ENCODE measurements at places on chromosomes 1 and 21. TPM values are rescaled to one million over a fixed set of nuclear protein-coding genes. Genes with fewer than 3 reads are reported as not detected.

DNA sequence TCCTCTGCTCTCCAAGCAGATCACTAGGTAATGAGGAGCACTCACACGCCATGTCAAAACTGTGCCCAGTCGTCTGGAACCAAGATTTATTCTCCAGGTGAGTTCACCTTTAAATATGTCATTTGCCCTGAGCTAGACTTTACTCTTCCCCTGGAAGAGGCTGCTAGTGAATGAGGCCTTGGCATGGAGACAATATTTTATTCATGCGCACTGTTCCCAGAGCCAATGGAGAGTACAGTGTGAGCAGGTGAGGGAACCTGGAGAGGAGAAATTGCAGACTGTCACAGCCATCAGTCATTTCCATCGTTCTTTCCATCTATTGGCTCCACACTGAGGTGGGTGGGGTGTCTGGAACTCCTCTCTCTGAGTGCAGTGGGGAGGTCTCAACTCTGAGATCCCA is 333.6 kb downstream of the KCNH1 start:
- H3K27me3 ChIP-seq = no peaks in the 10 kb centered on the region
- H3K27ac ChIP-seq = no peak overlapping the region
- no peak for DNase-seq
- no peaks in the 10 kb centered on the region for H3K4me1 ChIP-seq
- no peaks in the 10 kb centered on the region for H3K36me3 ChIP-seq
- H3K4me3 ChIP-seq = no peak overlapping the region

GRCh38 chr1:240572328-240572727 is 39.6 kb downstream of the GREM2 start:
- no peaks in the 10 kb centered on the region for H3K4me1 ChIP-seq
- H3K27me3 ChIP-seq = no peaks in the 10 kb centered on the region
- no peaks in the 10 kb centered on the region for H3K36me3 ChIP-seq
- H3K4me3 ChIP-seq = no peak overlapping the region

- no peak overlapping the region for H3K4me3 ChIP-seq
- no peaks in the 10 kb centered on the region for H3K27me3 ChIP-seq
- peaks cover 4% of the 10 kb centered on the region for H3K36me3 ChIP-seq
- DNase-seq = peak; percentile 90
Measured at GRCh38 chr1:158049853-158050252, 56.4 kb downstream of the KIRREL1 start.

FCMR gene
- total RNA-seq = 0.58 TPM

DNA sequence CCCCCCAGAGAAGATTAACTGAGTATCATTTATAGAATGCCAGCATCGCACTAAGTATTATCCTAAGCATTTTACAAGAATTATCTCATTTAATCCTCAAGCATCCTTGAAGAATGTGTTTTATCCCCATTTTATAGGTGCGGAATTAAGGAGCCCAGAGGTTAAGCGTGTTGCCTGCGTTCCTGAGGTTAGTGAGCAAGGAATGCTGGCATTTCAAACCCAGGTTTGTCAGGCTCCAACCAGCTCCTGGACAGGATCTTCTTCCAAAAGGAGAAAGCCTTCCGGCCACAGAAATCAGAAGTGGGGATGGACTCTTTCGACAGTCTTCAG is 82.3 kb downstream of the SSBP3 start:
- peaks cover 10% of the 10 kb centered on the region for H3K36me3 ChIP-seq
- peak overlapping the region; percentile 73 for H3K27ac ChIP-seq
- no peak for DNase-seq

DNA sequence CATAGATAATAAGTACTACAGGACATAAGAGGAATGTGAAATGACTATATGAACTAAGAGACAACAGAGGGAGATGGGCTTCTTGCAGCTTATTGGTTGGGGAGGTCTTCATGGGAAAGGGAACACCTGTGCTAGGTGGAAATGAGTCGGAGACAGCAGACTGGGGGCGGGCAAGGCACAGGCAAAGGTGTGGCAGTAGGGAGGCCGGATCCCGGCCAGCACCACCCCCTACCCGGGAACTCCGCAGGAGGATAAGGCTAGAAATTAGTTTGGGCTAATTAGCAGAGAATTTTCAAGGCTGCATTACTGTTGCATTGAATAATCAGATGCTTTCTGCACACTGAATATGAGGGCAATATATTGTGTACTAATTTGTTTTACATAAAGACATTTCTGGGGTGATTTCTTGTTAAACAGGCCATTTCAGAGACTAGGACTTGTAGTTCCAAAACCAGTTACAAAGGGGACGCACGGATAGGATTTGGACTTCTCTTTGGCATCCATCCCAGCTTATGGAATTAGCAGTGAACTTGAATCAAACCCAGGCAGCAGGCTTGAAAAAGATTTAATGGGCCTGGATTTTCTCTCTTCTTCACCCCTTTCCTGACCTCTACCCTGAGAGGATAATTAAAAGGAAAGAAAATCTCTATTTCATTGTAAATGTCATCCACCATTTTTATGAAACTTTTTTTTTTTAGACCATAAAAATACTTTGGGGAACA is 2.2 kb upstream of the HUNK start:
- peak; percentile 70 for DNase-seq
- H3K4me1 ChIP-seq = peaks cover 30% of the 10 kb centered on the region
- no peak overlapping the region for H3K27ac ChIP-seq
- H3K4me3 ChIP-seq = no peak overlapping the region
- H3K27me3 ChIP-seq = peaks cover 18% of the 10 kb centered on the region
- H3K36me3 ChIP-seq = no peaks in the 10 kb centered on the region

DNA sequence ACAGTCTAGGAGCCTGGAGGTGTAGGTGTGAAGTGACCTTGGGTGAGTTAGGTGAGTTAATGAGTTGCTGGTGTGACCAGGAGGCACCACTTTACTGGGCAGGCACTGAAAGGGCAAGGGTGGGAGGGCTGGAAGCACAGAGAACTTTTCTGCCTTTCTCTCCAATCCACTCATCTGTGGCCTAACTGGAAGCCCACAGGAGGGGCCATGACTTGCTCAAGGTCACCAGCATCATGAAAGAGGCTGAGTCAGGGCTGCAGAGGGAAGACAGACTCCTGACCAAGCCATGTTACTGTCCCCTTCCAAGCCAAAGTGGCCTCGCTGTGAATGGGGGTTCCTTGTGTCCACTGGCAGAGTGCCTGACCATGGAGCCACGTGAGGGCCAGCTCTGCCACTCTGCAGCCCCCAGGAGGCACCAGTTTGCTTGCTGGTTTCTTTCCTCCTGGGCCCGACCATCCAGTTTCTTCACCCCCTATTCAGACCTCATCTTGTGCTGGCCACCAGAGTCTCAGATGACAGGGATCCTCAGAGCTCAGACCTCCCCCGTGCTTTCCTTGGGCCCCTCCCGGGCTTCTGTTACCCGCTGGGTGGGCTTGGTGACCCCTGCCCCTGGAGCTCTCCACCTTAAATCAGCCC is 4.3 kb upstream of the BSND start:
- H3K36me3 ChIP-seq = no peaks in the 10 kb centered on the region
- no peak for DNase-seq
- no peak overlapping the region for H3K27ac ChIP-seq

DNA sequence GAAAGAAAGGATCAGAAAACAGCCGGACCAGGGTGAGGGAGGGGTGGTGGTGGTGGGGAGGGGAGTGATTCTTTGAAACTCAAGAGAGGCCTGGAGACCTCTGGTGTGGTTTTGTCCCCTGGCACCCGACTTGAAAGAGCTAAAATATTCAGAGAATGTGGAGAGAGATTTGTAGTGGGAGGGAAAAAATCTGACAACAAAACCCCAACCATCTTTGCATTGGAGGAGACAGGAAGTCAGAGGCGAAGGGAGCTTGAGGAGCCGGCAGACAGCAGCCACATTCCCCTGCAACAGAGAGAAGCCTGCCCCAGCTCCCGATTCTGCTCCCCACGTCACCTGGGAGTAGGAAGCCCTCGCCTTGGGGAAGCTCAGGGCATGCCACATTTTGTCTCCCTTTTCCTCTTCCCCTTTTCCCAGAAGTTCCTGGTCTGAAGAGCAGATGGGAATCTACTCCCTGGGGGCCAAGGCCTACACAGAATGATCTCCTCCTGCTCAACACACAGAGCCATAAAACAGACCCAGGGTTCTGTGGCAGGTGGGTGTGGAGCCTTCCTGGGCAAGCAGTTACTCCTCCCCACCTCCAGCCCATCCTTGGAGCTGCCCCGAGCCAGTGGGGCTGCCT is 84.9 kb downstream of the ITPKB start:
- no peak for DNase-seq
- H3K4me3 ChIP-seq = no peak overlapping the region
- H3K27ac ChIP-seq = peak overlapping the region; percentile 83
- no peaks in the 10 kb centered on the region for H3K27me3 ChIP-seq
- H3K36me3 ChIP-seq = no peaks in the 10 kb centered on the region

- H3K4me3 ChIP-seq = no peak overlapping the region
- DNase-seq = peak; percentile 70
- peaks cover 33% of the 10 kb centered on the region for H3K36me3 ChIP-seq
- peak overlapping the region; percentile 87 for H3K27ac ChIP-seq
- no peaks in the 10 kb centered on the region for H3K27me3 ChIP-seq
Measured at GRCh38 chr1:2300004-2300771, 72.1 kb downstream of the SKI start.

DNA sequence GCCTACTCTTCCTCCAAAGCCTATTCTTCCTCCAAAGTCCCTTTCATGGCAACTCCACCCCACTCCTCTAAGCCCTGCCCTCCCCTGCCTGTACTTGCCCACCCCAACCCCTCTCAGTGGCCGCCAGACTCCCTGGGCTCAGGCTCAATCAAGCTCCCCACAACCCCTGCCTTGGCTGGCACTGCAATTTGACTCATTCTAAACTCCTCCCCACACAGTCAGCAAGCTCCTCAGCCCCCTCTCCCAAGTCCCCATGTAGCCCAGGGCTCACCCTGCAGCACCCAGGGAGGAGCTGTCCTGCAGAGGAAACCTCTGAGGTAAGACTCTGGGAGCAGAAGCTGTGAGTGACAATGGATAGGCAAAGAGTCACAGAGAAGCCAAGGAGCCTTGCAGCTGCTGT is 3.6 kb upstream of the VSIG8 start:
- H3K27me3 ChIP-seq = no peaks in the 10 kb centered on the region
- H3K4me3 ChIP-seq = no peak overlapping the region
- no peak overlapping the region for H3K27ac ChIP-seq
